Stimulated activated CD4-positive, alpha-beta T cell treated with anti-CD3 and anti-CD28 coated beads, Interleukin-1b, Interleukin-23, amount 100 ng/mL, for 24 hours (primary cell): ENCODE measurements at places on chromosomes 2 and 18.

- no peak for DNase-seq
Measured at GRCh38 chr2:228377533-228377932, 196.0 kb upstream of the SPHKAP start.

DNA sequence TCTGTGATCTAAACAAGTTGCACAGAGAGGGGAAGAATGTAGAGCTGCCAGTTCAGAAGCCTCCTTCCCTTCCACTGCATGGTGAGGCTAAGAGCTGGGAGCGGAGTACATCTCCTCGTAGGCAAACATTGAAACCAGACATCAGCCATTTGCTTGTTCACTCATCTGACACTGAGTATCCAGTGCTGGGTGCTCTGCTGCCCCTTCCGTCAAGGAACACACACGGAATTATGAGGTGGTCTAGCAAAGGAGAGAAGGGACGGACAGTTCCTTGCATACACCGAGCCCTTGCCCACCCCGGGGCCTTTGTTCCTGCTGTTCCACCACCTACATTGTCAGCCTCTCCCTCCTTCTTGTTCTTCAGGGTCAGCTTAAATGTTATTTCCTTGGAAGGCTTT, 44.6 kb downstream of the SLC4A1AP start:
- DNase-seq: no peak

DNA sequence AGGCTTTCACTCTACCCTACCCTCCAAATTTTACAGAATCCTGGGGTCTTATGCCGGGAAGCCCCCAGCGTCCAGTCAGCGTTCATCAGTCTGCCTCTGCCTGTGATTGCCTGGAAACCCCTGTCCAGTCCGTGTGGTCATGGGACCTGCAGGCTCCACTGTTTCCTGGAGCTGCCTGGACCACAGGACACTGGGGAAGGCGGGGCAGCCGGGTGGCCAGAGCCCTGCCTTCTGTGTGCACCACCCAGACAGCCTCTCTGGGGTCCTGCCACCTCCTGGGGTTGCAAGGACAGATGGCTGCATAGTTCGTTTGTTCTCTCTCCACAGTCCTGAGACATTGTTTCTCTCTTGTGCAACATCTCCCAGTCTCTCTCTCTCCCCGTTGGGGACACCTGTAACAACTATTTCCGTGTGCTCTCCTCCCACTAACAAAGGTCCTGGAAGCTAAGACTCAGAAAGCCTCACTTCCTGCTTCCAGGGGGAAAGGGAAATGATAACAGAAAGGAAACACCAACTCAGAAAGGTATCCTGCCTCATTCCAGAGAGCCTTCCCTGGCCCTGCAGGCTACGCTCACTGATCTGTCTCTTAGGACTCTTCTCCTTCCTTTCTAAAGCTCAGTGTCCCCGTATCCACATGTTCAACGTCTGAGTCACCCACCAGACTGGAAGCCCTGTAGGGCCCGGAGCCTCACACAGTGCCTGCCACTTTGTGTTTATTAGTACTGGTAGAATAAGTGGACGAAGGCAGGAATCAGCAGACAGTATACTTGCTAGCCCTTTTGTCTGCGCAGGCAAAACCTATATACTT, 192.8 kb upstream of the RAB12 start:
- no peak for DNase-seq

GRCh38 chr2:65231121-65231520, 3.5 kb downstream of the ACTR2 start:
- DNase-seq: no peak

- no peak for DNase-seq
Measured at GRCh38 chr2:85593023-85593422, 2.5 kb upstream of the RNF181 start.

GRCh38 chr18:53534695-53535094, 689.8 kb downstream of the MBD2 start:
- DNase-seq: no peak

DNA sequence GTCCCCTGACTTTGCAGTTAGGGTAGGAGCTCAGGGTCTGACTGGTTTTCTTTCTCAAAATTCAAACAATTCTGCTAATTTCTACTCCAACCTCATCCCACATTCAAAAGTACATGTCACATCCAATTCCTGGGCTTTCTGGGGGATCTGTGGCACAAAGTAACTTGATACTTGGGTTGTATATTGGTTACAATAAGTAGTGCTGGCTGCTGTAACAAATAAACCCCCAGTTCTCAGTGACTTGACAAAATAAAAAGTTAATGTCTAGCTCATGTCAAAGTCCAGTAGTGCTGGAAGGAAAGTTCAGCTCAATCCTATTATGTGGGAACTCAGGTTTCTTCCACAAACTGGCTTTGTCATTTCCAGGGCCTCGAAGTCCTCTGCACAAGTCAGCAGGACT, 23.1 kb downstream of the LGALSL start:
- DNase-seq: no peak

DNA sequence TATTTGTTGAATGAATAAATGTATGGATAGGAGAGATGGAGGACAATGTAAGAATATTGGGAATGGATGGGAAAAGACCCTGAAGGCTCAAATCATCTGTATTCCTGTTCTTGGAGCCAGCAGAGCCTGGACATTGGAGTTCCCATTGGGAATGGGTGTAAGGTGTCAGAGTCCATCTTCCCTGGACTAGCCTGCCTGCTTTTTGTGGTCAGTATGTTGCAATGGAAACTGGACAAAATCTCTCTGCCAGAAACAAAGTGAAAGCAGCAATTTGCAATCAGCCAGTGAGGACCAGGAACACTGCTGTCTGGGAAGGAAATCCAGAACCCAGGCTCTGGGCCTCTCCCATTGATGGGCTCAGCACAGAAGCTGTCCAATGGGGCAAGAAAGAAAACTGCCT, 83.5 kb upstream of the SKOR2 start:
- DNase-seq: no peak

- no peak for DNase-seq
Measured at GRCh38 chr2:237866101-237866621, 6.7 kb downstream of the RAMP1 start.

DNA sequence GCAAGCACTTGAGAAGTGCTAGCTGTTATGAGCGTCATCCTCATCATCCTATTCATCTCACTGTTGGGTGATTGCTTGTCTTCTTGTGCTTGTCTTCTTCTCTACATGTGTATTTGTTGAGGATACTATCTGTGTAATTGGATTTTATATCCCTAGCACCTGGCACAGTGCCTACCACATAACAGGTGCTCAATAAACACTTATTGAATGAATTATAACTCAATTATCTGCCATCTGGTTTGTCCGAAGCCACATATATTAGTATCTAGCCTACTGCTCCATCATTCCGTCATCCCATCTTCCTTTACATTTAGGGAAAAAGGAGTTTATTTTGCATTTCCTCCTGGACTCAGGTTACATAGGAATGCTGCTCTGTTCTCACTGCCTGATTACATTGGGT, 330.4 kb upstream of the ETAA1 start:
- no peak for DNase-seq

- no peak for DNase-seq
Measured at GRCh38 chr18:61400716-61401115, 67.5 kb downstream of the CDH20 start.

- no peak for DNase-seq
Measured at GRCh38 chr2:212022966-212023365, 515.6 kb downstream of the ERBB4 start.

DNA sequence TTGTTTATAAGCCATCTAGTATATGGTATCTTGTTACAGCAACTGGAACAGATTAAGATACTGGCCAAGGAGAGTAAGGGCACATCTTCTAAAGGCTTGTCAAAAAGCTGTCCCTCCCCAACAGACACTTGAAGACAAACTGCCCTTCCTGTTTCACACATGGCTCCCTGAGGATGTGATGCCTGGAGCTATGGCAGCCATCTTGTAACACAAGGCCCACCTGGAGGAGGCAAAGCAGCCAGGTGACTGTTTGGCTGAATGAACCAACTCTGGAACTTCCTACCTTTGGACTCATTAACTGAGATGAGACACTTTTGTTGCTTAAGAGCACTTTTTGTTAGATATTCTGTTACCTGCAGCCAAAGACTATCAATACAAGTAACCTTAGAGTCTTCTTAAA, 54.4 kb downstream of the SNORC start:
- no peak for DNase-seq

- DNase-seq: no peak
Measured at GRCh38 chr18:49966090-49966489, 152.8 kb upstream of the ACAA2 start.

- DNase-seq: no peak
Measured at GRCh38 chr2:215772634-215773563, 240.5 kb downstream of the MREG start.

DNA sequence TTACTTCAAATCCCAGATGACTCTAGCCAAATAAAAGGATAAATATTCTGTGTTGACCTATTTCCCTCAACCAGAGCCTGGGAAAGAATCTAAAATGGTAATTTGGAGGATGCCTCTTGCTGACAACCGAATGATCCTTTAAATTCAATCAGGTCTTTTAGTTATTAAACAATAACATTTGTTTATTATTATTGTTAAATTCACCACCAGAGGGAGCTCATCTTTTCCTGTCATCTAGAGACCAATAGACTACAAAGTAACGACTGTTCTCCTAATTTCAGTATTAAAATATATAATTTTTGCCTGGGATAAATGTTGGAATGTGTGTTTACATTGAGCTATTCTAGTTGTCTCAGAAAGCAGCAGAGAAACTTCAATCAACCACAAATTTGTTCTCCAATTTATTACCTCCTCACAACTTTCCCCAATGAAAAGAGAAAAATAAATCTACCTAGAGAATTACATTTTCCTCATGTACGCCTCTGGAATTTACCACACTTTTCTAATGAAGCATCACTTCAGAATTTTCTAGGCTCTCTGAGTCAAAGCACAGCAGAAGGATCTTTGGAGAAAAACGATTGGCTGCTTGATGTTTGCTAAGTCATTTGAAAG, 142.7 kb downstream of the SCG2 start:
- DNase-seq: no peak

- DNase-seq: no peak
Measured at GRCh38 chr2:174048243-174048642, 83.1 kb upstream of the SP3 start.

DNA sequence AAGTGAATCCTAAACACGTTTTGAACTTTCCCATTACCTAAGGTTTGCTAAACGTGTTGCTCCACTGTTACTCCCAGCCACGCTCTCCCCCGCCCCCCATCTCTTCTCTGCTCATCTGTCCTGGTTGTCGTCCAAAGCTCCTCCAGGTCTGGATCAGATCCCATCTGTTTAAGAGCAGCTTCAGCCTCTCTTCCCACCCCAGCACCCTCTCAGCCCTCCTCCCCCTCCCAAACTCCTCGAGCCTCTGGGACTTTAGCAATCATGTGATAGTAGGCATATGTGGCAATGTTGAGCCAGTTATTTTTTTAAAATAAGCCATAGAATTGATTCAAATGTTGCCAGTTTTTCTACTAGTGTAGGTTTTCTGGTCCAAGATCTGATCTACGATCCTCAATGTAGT, 20.0 kb upstream of the LPIN1 start:
- DNase-seq: no peak

DNA sequence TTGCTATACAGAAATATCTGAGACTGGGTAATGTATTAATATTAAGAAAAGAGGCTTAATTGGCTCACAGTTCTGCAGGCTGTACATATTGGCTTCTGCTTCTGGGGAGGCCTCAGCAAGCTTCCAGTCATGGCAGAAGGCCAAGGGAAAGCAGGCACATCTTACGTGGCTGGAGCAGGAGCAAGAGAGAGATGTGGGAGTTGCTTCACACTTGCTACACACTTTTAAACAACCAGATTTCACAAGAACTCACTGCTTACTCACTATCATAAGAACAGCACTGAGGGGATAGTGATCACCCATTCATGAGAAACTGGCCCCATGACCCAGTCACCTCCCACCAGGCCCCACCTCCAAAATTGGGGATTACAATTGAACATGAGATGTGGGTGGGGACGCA, 50.6 kb downstream of the MAPRE2 start:
- no peak for DNase-seq

DNA sequence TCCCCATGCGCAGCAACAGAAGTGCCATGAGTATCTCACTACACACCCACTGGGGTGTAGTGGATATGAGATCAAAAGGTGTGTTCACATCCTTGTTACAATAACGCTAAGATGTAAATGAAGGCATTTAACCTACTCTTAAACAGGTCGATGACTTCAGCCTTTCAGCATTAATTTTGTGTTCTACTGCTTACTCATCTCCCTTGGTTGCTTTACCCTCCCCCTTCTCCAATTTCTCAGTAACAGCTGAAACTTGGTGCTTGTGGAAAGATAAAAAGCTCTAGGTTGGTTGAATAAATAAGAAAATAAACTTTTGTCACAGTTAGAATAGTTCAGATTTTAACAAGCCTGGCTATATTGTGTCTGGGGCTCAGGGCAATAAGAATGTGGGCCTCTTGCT, 147.5 kb upstream of the SESTD1 start:
- DNase-seq: no peak

DNA sequence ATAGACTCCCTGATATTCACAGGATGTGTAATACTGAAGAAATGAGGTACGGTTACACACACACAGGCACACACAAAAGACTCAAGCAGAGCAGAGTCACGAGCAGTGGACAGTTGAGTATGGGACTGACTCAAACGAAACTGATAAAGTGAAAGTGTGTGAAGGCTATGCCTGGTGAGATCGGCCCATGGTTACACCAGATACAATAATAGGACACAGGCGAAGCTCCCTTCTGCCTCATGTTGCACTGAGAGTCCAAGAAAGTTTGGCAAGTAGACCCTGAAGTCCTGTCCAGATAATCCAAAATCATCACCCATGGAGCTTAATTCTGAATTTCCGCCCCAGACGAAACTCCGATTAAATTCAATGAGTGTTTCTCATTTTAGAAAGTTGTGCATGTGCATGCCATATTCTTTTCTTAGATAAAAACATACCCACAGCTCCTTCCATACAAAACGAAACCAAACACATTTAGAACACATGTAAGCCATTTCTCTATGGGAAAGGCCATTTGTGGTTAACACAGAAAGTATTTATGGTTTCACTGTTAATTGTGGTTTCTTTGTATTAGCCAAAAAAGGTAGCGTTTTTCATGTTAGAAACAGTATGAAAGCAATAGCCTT, 567.6 kb downstream of the PLCL1 start:
- DNase-seq: no peak

DNA sequence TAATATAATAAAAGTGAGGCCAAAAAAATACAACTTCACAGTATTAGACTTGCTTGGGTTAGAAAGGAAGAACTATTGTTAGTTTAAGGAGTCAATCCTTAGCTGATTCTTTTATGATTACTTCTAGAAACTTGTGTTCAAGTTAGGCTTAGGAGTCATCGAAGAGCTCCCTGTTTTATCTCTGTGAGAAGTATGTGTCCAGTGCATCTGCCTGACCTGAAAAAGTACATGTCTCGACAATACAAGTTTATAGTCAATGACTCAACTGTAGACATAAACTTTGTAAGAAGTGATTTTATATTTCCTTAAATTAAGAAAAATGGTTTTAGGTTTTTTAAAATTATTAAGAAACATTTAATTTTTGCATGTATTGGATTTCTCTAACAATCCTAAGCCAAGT, 571.2 kb downstream of the ZEB2 start:
- no peak for DNase-seq

- no peak for DNase-seq
Measured at GRCh38 chr18:59783138-59783537, 85.9 kb upstream of the CCBE1 start.
